Pulmonary artery endothelial cell (primary cell): ENCODE measurements at places on chromosomes 5 and 9. TPM values are rescaled to one million over a fixed set of nuclear protein-coding genes. Genes with fewer than 3 reads are reported as not detected.

STC2 gene
- 28.9 and 32.7 TPM in 2 replicates for total RNA-seq

JADE2 gene
- 23.7 and 29.7 TPM in 2 replicates for total RNA-seq

C5orf58 gene
- not detected in 2 replicates for total RNA-seq

TOPORS gene
- total RNA-seq, result 33.4 and 43.7 TPM in 2 replicates

SLC6A7 gene
- not detected in 2 replicates for total RNA-seq

MSX2 gene
- total RNA-seq, result 0.21 and 0.40 TPM in 2 replicates

CD180 gene
- total RNA-seq, result not detected in 2 replicates

ADAM19 gene
- total RNA-seq, result 8.9 and 33.2 TPM in 2 replicates

SPATA6L gene
- total RNA-seq, result 1.5 and 2.5 TPM in 2 replicates

- DNase-seq, result no peak
Measured at GRCh38 chr5:124419531-124419930, 326.9 kb downstream of the ZNF608 start.

DNA sequence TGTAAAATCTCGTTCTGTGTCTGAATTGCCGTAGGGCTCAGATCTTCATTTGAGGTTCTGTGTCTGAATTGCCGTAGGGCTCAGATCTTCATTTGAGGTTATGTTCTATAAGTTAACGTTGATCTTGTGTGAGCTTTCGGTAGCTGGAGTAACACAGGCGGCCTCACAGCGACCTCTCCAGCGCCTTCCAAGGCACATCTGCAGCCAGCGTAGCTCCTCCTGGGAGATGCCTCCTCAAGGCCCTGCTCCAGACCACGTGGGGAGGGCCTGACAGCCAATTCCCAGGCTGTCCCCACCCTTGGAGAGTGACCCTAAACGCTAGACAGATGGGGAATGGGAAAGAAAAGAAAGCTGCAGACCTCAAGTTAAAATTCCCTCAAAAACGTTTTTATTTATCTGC is 8.7 kb upstream of the AHRR start:
- DNase-seq, result no peak

DNA sequence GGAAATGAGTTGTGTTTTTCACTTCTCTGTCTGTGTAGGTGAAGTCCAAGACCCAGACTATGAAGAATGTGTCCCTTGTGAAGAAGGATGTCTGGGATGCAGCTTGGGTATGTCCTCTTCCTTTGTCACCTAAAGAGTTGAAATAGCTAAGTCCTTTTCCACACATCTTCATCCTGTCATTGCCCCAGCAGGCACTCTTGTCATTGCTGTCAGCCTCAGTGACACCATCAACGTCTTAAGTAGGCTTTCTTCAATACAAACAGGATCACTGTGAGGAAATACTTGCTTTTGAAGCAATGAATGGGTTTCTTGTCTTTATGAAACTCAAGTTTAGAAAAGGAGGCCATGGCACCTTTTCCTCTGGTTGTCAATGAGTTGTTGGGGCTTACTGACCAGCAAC is 153.6 kb downstream of the RFK start:
- DNase-seq, result no peak

- DNase-seq, result no peak
Measured at GRCh38 chr5:156529892-156530291, 202.9 kb downstream of the SGCD start.

DNA sequence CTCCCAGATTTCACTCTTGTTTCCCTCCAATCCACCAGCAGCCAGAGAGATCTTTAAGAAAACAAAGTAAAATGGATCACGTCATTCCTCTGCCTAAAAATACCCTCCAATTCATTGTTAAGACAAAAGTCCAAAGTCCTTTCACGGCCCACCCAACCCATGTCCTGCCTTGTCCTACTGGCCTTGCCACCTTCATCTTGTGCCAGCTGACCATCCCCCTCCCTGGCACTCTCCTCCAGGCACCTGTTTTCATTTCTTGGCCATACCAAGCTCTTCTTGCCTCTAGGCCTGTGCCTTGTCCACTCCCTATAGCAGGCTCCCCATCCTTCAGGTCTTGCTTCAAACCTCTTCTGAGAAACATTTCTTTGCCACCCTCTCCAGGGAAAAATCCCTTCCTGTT is 307.6 kb downstream of the MSX2 start:
- DNase-seq, result no peak

DNA sequence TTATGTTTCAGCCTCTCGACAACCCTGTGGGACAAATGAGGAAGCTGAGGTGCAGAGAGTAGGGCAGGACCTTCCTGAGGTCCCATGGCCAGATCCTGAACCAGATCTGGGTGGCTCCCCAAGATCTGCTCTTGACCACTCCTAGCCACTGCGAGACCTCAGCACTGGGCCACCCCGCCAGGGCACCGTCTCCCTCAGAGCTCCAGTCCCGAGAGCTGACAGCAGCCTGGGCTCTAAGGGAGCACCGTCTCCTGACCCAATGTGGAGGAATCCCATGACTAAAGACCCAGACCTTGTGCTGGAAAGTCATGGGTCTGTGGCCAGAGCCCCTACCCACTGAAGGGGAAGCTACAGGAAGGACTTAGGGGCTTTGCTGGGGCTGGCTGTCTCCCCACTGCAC is 4.5 kb upstream of the LMX1B start:
- DNase-seq, result no peak

DNA sequence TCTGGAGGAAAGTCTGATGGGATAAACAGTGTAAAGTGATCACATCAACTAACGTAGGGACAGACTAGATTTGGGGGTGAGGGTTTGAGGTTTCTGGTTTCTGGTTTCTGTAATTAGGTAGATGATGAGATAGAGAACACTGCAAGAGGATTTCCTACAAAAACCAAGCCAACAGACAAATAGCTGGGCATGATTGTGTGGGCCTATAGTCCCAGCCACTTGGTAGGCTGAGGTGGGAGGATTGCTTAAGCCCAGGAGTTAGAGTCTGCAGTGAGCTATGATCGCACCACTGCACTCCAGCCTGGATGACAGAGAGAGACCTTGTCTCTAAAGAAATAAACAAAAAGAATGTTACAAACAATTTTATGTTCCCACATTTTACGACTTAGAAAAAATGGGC is 34.4 kb upstream of the RNU6ATAC start:
- DNase-seq, result no peak

DNA sequence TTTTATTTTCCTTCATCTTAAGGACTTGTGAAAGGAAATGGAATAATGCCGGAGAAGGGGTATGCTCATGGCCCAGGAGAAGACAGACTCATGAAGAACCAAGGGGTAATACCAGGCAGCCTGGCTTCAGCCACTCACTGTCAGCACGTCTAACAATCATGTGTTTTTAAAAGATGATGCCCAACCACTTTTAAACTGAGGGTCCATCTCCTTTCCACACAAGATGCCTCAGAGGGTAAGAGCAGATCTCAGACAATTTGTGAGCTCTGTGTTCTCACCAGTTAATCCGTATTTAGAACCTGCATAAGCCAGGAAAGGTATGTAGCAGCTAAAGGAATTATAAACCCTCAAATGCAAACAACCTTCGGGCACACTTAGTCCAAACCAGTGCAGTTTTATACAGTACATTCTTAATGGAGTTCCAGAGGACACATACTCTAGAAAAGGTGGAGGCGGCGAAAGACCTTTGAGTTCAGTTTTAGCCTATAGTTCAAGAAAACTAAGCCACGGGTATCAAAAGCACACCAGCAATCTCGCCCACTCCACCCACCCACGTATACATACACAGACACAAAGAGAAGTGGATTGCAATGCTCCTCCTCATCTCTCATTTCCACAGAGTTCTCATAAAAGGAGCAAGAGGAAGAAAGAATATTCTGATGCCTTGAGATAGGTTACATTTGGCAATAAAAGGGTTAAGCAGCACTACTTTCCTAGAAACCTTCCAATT is 2.6 kb downstream of the DIAPH1 start:
- no peak for DNase-seq

GRCh38 chr5:154367101-154367500 is 78.7 kb upstream of the SAP30L start:
- no peak for DNase-seq

DNA sequence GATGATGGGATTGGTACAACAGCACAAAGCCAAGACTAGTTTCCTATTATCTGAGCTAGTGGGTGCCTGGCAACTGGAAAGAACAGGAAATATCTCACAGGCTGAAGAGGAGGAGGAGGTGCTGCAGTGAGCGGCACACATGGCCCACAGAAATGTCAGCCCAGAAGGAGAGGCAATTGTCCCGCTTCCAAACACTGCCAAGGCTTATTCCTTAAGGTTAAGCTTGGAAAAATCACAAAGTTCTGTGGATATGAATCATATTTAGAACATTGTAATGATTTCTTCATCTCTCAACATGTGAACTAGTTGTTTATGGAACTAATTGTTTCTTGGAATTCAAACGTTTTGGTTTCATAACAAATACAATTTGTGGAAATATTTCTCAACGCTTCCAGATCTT is 1019.5 kb upstream of the SEMA6A start:
- DNase-seq, result no peak

- DNase-seq, result no peak
Measured at GRCh38 chr9:132731230-132731629, 61.0 kb downstream of the GTF3C4 start.

DNA sequence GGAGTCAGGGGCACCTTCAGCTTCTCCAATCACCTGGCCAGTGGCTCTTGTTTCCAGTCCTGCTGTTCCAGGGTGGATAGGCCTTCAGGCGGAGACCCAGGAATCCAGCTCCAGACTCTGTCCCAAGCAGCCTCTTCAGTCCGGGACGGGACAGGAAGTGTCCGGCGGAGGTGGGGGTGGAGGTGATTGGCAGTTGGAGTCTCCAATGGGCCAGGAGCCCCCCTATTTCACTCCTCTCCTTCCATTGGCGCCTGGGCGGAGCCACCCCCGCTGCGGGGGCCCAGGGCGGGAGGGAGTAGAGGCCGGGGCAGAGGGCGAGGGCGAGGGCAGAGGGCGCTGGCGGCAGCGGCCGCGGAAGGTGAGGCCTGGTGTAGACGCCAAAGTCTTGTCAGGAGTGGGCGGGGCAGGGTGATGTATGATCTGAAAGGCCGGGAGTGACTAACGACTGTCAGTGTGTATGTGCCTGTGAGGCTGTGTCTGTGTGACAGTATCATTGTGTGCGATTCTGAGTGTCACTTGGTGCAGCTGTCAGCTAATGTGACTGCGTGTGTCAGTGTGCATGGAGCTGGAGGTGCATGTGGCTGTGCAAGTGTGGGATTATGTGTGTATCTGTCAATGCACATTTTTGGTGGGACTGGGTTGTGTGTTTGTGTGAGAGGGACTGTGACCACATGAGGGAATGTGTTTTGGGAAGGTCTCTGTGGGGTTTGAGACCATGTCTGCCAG is at the start of gene IL11RA:
Gene IL11RA, plus strand, starts transcription at position 310 of the 726 bp plus-strand sequence. CDS start 3,033 bp downstream, outside the sequence.
- DNase-seq, result peak; percentile 37

- DNase-seq, result no peak
Measured at GRCh38 chr5:58759745-58760144, 176.9 kb downstream of the RAB3C start.

DNA sequence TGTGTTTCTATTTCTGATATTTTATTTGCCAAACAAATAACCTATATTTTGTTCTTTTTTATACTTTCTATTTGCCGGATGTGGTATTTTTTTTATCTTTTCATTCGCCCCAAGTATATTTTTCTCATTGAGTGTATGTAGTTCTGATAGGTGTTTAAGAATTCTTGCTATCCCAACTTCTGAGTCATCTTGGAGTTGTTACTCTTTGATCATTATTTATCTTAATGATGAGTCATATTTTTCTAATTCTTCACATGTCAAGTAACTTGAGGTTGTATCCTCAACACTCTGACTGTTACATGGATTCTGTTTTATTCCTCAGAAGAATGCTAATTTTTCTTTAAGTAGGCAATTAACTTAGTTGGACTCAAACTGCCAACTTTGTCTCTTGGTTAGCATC is 498.1 kb downstream of the TLE1 start:
- DNase-seq, result no peak

DNA sequence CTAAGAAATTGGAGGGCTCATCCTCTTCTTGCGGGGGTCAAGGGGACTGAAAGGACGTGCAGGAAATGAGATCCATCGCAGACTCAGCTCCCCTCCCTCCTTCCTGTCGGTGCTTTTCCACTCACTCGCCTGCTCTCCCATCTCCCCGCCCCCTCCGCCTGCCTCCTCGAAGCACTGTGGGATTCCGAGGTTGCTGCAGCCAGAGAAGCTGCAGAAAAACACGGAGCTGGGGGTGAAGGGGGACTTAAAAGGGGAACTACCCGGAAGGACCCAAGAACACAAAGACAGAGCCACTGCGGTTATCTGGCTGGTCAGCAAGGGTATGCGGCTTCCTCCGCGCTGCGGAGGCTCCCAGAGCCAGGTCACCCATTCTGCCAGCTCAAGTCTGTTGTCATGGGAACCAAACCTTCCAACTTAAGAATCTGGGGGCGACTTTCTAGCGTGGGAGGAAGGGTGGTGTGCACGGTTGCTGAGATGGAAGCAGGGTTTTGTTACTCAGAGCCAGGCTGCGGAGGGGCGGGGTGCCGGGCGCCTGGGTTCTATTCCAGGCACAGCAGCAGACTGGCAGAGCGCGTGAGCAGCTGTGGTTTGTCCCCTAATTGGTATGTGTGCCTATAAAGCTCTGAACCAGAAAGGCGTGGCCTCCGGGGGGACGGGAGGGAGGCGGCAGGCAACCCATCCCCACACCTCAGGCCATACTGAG is 24.9 kb downstream of the PCDHGC5 start:
- no peak for DNase-seq

DNA sequence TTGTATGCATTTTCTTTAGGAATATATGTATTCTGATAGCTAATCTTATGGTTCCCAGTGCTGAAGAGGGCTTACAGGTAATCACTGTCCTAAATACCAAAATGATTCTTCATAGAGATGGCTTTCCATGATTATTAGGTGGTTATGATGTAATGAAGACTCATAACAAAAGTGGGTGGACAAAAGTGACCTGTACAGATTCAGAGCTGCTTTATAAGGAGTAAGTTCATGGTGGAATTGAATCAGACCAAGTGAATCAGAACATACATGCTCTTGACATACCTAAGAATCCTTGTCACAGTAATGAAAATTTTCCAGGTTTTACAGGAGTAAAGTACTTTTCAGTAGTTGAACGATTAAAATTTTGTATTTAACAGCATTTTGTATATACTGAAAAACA is 105.6 kb downstream of the NIPBL start:
- DNase-seq, result no peak

- DNase-seq, result no peak
Measured at GRCh38 chr5:157568720-157569119, 6.9 kb downstream of the ADAM19 start.

DNA sequence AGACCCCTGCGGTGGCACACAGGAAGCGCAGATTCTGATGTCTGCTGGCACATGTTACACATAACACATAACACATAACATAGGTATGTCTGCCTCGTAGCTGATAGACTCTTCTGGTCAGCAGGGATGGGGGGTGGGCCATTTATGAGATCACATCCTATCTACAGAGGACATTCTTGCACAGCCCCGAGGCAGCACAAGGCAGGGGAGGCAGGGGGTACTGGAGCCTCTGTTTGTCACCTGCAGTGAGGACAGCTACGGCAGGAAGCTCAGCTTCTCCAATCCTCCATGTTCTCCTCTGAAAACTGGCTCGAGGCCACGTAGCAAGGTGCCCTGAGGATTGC is 16.7 kb upstream of the MED10 start:
- DNase-seq, result no peak

DNA sequence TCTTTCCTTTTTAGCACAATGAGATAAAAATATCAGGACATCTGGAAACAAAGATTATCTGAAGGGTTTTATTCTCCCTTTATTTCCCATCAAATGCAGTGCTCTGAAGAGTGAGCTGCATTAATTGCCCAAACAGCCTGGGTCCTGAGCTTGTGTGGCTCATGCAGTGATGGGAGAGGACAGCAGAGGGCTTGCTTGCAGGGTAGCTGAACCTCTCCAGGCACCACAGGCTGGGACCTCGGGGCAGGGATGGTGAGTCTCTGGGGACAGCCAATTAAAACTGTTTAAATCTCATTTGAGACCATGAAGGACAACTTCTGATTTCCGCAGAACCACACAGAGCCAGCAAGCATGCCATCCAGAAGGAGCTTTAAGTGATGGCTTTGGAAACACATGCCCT is 71.2 kb downstream of the PLAC8L1 start:
- no peak for DNase-seq
